ENCODE measurements at places on chromosomes 2 and 18.

- no peak for DNase-seq
Measured at GRCh38 chr2:46373238-46373637, 76.0 kb downstream of the EPAS1 start.

GRCh38 chr2:157741819-157742484 lies 113.3 kb upstream of the ACVR1C start:
- DNase-seq, result no peak

DNA sequence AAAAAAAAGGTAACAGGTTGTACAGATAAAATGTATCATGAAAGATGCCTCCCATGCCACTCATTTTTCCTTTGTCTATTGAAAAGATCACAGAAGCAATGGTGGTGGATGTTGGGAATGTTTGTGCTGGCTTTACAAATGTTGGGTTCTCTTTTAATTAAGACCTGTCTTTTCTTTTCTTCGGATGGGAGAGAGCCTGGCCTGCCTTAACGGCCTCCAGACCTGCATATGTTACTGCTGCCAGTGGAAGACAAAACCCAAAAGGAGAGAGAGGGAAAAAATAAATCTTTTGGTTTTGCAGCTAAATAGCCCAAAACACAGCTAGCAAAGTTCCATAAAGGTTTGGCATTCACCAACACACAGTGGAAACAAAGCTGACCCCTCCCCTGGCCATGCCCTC lies 50.5 kb upstream of the FZD7 start:
- no peak for DNase-seq

- DNase-seq, result no peak
Measured at GRCh38 chr18:31575515-31576257, 16.0 kb upstream of the TTR start.

GRCh38 chr2:7378591-7378990 lies 461.4 kb downstream of the RNF144A start:
- DNase-seq, result no peak

DNA sequence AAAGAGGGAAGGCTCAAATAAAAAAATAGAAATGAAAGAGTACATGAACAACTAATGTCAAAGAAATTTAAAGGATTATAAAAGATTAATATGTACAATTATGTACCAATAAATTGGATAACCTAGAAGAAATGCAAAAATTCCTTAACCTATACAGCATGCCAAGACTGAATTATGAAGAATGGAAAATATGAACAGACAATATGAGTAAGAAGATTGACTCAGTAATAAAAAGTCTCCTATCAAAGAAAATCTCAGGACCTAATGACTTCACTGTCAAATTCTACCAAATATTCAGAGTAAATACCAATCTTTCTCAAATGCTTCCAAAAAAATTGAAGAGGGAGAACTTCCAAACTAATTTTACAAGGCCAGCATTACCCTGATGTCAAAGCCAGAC lies 120.2 kb upstream of the SPOPL start:
- DNase-seq, result no peak

GRCh38 chr2:200752332-200752731 lies 59.4 kb upstream of the BZW1 start:
- DNase-seq, result no peak

DNA sequence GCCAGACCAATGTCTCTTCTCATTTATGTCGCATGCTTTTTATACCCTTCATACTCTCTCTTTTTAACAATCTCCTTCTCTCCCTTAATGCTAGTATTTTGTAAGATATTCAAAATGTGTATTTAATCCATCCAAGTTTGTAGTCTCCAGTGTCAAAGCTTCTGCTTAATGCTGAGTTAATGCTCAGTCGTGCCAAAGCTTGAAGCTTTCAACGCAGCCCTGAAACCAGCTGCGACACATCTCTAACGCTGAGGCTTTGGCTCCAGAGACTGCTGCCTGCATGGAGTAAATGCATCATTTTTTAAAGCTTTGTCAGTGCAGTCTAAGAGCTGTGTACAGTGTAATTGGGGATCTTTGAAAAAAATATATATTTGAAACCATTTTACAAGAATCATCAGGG lies 2108.8 kb upstream of the PIK3C3 start:
- no peak for DNase-seq

- no peak for DNase-seq
Measured at GRCh38 chr18:80136679-80137078, 27.6 kb downstream of the ADNP2 start.

DNA sequence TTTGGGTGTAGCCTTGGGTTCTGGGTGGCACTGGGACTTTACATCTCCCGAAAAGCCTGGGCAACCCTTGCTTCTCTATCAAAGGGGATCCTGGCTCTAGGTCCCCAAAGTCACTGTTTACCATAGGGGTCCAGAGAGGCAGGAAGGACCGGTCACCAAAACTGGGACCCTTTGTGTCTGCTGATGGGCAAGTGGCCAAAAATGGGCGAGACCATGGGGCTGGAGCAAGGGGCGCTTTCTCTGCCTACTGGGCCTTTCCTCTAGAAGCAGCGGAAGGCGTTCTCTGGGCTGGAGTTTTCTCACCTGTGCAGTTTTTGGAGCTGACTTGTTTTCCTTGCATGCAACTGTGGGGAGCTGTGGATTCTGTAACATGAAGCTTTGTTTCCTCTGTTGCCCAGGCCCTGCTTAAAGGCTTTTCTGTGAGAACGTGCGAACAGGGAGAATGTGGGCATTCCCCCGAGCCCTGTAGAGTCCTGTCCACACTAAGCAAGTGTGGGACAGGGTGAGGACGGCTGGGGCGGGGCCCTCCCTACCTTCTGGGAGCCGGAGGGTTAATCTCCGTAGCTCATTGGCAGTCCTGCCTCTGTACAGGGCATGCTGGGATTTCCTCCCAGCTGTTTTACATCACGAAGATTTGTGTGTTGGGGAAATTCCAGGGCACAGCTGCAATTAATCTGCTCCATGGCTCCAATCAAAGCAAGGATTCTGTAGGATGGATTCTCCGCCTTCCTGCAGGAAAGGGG lies 50.2 kb downstream of the TGOLN2 start:
- DNase-seq, result no peak

DNA sequence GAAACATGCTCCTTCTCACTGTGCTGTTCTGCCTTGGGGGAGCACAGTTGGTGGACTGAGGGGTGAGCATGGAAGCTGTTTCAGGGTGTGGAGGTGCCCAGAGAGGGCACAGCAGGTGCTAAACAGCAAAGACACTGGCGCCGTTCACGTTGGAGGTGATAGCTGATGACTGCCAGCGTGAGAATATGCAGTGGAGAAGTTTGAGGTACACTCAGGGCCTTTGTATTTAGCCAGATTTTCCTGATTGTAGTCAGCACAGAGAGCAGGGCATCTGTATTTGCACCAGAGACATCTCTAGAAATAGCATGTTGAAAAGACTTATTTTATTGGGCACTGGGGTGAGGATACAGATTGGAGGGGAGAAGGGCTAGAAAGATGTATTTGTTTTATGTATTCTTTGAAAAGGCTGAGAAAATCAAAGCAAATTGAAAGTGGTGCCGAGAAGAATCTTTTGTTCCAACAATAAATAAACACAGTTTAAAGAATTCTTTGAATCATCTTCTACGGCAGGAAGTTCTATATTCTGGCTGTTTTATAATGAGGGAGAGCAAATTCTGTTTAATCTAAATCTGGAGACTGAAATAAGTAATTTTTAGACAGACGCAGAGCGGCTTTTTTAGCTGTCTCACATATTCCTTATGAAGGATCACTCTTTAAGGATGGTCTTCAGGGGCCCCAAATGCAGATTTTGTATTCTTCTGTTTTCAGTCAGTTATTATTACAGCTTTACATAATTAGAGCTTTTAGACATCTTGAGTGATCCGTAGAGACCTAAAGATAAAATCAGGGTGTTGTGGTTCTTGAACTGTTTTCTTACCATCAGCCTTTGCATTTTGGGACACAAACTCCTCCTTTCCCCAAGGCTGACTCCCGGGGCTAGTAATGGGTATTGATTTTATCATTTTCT lies 7.1 kb downstream of the ZNF532 start:
- DNase-seq, result no peak

DNA sequence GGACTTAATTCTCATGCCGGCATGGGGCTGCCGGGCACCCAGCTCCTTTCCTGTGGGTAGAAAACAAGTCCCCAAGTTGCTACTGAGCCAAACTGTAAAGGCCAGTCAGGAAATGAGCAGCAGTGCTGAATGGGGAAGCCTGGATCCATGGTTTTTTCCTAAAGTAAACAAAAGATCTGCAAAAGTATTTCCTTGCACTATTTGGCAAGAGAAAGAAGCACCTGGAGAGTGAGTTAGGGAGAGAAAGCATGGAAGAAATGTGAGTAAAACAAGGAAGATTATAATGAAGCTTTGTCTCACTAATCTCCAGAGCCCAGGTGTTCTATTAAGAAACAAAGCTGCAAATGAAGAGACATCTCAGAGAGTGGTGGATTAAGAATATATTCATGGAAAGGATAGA lies 117.6 kb downstream of the METTL8 start:
- DNase-seq, result no peak

DNA sequence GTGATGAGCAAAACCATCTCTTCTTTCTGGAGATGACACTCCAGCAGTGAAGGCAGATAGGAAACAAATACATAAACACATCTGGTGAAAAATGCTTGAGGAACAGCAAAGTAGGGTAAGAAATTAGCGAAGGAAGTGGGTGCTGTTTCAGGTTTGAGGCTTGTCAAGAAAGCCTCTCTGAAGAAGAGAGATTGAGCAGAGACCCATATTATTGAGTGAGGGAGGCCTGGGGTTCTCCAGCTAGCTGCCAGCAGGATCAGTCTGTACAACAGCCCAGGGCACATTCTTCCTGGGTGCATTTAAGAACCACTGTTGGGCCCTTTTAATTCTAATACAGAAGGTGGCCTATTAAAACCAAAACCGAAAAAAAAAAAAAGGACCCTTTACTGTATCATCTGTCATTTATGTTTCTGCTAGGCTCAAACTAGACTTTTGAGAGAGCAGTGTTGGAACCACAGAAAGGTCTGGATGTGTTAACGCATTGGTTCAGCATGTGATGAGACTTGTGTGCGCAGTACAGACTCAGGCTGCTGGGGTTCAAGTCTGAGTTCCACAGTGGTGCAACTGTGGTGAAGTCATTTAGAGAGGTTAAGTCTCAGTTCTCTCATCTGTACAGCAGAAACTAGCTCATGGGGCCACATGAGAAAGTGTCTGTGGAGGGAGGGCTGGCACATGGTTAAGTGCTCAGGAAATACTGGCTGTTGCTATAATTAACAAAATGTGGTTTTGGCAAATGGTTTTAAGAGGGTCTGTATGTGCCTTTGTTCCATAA lies 28.9 kb downstream of the MGAT5 start:
- peak; percentile 29 for DNase-seq

DNA sequence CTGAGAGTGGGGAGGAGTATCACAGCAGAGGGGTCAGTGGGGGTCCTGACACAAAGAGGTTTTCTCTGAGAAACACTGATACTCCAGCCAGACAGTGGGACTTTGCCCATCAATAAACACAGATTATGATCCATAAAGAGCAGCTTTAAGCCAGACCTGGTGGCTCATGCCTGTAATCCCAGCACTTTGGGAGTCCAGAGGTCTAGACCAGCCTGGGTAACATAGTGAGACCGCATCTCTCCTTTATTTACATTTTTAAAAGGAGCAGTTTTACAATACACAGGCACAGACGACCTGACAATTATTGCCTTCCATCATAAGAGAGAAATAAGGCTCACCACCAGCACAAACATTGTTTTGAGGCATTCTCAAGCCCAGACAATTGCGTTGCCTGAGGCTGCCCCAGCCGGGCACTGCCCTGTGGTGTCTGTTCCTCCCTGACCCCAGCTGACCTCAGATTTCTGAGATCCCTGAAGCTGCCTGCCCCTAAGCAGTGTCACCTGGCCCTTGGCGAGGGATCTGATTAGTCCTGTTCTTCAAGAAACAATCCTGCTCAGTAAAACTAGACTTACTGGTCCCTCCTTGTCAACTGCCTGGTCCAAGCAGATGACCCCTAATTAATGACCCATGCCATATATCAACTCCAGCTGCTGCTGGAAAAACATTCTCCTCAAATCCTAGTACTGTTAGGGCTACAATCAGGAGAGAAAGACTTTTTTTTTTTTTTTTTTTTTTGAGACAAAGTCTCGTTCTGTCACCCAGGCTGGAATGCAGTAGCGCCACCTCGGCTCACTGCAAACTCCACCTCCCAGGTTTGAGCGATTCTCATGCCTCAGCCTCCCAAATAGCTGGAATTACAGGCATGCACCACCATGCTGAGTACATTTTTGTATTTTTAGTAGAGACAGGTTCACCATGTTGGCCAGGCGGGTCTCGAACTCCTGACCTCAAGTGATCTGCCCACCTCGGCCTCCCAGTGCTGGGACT lies 59.4 kb upstream of the SOS1 start:
- no peak for DNase-seq

GRCh38 chr18:12329125-12329698 lies 21.2 kb downstream of the TUBB6 start:
- DNase-seq, result no peak

DNA sequence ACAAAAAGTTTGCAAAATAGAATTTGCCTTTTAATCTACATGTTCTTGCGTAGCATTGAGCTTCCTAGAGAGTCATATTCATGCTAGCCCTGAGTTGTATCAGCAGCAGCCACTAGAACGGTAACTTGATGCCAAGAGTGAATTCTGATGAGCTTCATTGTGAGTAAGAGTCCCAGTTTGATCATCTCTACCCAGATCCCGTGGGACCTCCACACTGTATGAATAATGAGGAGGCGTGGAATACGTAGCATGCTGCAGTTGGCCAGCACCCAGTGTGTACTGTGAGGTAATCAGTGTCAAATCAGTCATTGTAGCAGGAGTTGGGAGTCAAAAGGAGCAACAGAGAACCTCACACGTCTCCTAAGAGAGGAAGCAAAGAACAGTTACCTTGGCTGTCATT lies 197.9 kb downstream of the NEDD4L start:
- no peak for DNase-seq

DNA sequence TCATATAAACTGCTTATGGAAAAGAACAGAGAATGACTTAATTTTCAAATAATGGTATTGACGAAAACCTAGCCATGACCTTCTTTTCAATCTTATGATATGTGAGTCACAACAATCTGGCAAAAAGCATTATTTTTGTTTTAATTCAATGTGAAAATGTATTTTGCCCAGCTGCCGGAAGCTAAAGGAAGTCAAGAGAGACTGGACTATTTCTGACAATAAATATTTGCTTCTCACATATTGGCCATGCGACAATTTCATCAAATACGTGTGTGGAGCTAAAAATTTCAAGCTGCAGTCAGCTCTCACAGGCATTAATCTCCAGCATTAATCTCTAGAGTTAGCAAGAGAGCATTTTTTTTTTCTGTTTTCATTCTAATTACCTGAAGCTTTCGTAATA lies 881.0 kb downstream of the CPS1 start:
- no peak for DNase-seq

DNA sequence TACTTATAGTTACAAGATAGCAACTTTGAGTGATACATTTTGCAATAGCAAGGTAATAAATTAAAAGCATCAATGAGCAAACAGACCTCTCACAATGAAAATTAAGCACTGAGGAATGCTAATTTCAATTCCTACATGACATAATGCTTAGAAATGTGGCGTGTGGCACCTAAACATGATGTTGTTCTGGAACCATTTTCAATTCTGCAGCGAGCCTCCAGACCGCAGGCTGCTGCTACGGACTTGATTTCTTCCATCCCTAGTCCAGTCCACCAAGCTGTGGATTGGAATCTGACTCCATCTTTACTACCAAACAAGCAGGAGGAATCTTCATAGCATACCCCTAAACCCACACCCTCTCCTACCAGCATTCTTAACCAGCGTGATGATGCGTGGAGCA lies 58.7 kb upstream of the ZNF397 start:
- no peak for DNase-seq

- DNase-seq, result no peak
Measured at GRCh38 chr2:128195435-128195984, 104.5 kb downstream of the UGGT1 start.
